ENCODE measurements at places on chromosomes 3 and 15. TPM values are rescaled to one million over a fixed set of nuclear protein-coding genes. Genes with fewer than 3 reads are reported as not detected.

Gene RPL14
- 602 TPM for polyA plus RNA-seq

Gene LRTM1
- not detected for polyA plus RNA-seq

Gene GOLGA8R
- polyA plus RNA-seq: 0.74 TPM

Gene CCDC13
- polyA plus RNA-seq: 0.20 TPM

Gene CELF6
- polyA plus RNA-seq: 0.10 TPM

Gene MB21D2
- polyA plus RNA-seq: 14.1 TPM

Gene CXCR6
- not detected for polyA plus RNA-seq

Gene DLL4
- 1.5 TPM for polyA plus RNA-seq

Gene OR5K2
- polyA plus RNA-seq: not detected

Data from AG04450 (cell line).